ENCODE measurements at places on chromosomes 7 and 10.
A peak's percentile ranks its signal among the peaks of the same experiment; 100 is the strongest.

- DNase-seq = peak; percentile 84
Observed at GRCh38 chr7:148941598-148942275, 57.6 kb upstream of the EZH2 start.

DNA sequence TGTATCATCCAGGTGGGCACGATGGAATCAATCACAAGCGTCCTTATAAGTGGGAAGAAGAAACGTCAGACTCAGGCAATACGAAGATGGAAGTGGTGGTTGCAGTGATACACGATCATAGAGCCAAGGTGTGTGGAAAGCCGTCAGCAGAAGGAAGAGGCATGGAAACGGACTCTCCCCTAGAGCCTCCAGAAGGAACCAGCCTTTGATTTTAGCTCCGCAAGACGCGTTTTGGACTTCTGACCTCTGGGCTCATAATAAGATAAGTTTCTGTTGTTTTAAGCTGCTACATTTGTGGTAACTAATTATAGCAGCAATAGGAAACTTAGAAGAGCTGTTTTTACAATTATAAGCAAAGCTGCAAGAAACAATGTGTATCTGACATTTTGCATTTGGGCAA lies 14.8 kb downstream of the FANK1 start:
- no peak for DNase-seq

DNA sequence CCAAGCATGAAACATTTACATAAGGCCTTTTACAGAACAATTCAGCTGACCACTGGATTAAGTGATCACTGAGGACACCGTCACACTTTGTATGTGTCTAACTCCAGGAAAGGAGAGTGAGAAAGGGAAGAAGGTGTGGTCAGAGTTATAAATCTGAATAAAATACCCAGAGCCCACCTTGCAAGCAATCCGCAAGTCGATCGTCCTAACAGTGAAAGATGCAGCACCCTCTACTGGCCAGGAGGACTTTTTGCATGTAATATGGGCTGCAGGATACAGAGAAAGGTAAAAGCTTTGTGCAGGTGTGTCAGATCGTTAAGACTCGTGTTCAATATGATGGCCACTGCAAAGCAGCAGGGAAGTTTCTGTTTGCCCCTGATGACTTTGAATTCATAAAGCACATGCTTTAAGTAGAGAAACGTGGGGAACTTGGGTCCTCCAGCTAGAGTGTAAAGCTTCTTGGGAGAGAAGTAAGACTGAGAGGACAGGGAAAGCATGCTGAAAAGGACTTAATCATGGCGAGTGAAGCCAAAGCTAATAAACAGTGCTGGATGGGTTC lies 68.5 kb upstream of the BMPER start:
- DNase-seq = peak; percentile 48

- DNase-seq = no peak
Observed at GRCh38 chr7:122257056-122257455, 47.5 kb downstream of the FEZF1 start.

Data from NCI-H2171 treated with DMSO at 0.1 percent for 48 hours (cell line).